ENCODE measurements at places on chromosomes 5 and 9.

DNA sequence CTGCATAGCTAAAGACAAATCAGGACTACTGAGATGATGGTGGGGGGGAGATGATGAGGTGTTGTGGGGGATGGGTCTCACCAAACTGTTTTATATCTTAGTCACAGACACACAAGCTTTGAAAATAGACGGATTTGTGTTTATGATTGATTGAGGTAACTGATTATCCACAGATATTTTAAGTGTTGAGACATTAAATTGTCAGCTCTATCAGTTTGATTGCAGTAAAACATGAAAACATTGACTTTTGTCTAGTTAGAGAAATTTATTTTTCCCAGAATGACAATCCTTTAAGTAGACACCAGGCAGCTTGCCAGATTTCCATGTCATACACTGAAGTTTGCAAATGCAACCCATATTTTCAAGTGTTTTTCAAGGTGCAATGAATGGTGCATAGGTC, 149.8 kb downstream of the NR2F1-AS1 start:
- DNase-seq: no peak

- DNase-seq: no peak
These were observed 75.1 kb upstream of the ADCY2 start for GRCh38 chr5:7320701-7321301.

- no peak for DNase-seq
These were observed 124.7 kb downstream of the ALDH1A1 start for GRCh38 chr9:72827950-72828731.

DNA sequence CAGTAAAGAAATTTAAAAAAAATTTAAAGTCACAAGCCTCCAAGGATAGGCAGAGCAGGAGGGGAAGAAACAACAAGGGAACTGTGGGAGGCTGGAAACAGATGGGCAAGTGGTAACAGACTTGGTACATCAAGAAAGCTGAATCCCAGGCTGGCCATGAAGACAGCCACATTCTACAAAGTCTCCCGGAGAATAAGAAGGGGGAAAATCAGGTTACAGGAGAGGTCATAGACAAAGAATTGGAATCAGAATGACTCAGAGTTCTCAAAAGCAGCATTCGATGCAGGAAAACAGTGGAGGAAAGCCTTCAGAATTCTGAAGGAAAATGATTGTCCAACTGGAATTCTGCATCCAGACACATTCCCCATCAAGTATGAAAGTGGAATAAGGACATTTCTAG, 129.7 kb downstream of the ADAMTS2 start:
- no peak for DNase-seq

- DNase-seq: no peak
These were observed 11.9 kb downstream of the TRMO start for GRCh38 chr9:97910357-97910756.

DNA sequence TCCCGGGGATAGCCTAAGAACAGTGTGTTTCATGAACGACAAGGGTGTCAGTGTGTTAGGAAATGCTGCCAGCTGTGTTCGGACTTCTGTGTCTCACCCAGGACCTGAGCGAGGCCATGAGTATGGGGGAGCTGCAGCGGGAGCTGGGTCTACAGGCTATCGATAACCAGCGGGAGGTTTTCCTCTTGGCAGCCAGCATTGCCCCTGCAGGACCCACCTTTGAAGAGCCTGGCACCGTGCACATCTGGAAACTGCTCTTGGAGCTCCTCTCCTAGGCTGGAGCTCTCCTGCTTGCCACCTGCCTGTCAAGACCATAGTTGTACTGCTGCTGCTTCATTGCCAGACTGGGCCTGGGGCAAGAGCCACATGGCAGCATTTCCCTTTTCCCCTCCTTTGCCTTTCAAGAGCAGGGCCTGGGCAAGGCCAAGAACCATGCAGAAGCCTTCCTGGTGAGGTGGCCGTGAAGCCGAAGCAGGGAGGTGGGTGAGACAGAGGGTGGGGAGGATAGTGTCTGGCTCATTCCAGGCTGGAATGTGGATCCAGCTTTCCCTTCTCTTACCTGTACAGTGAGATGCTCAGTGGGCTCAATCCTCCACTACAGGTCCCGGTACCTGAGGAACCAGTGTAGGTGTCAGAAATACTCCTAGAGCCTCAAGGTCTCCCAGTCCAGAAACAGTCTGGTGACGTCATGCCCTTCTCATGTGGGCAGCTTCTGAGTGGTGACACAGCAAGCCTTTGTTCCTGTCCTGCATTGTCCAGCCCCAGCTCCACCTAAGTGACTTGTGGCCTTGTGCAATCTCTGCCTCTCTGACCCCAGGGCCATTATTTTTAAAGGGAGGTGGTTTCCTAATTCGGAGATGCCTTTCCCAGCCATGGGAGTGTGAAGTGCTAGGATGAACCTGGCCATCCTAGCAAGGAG, 6.6 kb downstream of the ARL10 start:
- no peak for DNase-seq

DNA sequence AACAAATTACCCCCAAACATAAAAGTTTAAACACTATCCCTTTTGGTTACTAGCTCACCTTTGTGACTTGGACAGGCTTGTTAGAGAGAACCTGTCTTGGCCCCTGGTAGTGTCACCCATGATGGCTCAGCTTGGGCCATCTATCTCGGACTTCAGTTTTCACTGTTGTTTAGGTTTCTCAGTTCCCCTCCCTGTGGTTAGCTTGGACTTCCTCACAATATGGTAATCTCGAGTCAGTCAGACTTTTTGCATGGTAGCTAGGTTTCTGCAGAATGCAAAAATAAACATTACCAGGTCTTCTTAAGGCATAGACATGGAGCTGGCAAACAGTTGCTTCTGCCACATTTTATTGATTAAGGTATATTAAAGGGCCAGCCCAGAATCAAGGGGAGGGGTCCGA, 324.3 kb upstream of the RORB start:
- DNase-seq: no peak

GRCh38 chr9:15211160-15211814, 95.7 kb downstream of the TTC39B start:
- peak; percentile 87 for DNase-seq

- peak; percentile 29 for DNase-seq
These were observed 54.5 kb upstream of the EQTN start for GRCh38 chr9:27351438-27351837.

DNA sequence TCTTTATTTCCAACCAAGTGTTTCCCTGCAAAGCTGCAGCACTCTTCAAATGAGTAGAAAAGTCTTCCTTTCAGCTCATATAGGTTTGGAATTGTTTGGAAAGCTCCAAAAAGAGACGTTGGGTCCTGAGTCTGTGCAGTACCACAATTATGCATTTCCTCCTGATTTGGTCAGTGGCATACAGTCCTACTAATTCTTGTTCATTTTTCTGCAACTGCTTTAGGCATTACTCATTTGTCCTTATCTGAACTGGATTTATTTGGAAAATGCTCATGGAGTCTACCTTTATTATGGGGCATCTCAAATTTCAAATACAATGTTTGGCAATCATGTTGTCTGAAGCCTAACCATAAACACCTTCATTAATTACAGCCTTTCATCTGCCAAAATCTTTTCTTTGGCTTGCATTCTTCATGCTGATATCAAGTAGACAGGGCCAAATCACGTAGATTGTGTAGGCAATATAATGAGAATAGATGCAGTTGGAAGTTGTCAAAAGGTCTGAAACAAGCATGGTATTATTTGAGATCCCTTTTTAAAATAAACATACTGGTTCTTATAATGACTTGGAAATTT, 232.8 kb downstream of the TLE1 start:
- no peak for DNase-seq

DNA sequence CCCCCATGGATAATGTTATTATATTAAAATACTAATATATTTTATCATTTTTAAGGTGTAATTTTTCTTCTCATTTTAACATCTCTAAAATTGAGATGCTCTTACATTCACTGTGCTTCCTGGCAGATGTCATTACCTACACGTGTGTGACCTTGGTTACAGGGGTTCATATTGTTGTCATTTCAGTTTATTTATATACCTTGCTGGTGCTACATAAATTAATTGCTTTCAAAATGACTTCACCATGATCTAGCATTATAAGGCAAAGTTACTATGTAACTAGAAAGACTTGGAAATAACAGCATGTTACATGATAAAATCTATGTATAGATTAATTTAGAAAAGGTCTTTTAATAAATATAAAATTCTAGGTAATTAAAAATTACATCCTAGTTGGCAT, 60.9 kb downstream of the ARHGEF28 start:
- no peak for DNase-seq

GRCh38 chr9:129328355-129329042, 150.4 kb upstream of the IER5L start:
- DNase-seq: no peak

DNA sequence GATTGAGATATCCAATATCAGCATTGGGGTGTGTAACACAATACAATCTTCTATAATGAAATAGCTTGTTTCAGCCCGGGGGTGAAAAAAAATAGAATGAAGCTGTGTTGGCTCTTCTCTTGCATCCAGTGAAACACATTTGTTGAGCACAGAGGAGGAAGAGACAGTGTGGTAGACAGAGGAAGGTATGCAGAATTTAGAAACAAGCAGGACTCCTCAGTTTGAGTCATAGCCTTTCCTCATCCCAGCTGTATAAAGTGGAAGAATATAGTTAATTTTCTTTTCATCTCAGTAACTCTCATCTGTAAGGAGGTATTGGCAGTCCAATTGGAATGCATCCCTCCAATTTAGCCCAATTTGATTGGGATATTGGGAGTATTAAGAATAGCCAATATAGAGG, 302.2 kb upstream of the VLDLR start:
- DNase-seq: no peak

DNA sequence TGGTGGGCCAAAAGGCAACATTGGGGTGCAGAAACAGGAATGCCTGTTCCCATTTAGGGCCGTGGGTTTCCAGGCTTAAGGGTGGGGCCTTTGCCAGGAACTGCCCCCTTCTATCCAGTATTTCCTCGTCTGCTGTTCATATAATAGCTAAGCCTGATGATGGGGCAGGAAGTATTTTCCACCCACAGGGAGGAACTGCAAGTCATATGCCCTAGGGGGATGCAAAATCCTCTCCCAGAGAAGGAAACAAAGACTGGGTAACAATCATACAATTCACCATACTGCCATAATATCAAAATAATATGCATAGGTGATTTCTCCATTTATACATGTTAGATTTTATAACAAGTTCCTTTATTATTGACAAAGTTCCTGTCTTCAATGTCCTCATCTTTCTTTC, 20.5 kb upstream of the RPS23 start:
- no peak for DNase-seq

- DNase-seq: no peak
These were observed 284.5 kb downstream of the SH3GL2 start for GRCh38 chr9:17863213-17863883.

DNA sequence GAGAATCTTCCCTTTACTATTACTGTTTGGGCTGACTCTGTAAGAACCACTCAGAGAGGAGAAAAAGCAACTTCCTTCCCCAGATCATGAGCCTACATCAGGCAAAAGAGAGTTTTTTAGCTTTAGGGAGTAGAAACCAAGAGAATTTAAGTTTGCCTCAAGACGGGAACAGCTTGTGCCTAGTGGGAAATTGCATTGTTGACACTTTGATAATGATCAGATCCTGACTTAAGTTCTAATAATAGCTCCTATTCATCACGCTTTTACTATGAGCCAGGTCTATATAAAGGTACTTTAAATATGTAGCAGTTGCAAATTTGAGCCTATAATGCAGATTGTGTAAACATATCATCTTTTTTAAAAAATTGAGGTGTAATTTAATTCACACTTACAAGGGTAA, 298.2 kb downstream of the MAN2A1 start:
- DNase-seq: no peak

DNA sequence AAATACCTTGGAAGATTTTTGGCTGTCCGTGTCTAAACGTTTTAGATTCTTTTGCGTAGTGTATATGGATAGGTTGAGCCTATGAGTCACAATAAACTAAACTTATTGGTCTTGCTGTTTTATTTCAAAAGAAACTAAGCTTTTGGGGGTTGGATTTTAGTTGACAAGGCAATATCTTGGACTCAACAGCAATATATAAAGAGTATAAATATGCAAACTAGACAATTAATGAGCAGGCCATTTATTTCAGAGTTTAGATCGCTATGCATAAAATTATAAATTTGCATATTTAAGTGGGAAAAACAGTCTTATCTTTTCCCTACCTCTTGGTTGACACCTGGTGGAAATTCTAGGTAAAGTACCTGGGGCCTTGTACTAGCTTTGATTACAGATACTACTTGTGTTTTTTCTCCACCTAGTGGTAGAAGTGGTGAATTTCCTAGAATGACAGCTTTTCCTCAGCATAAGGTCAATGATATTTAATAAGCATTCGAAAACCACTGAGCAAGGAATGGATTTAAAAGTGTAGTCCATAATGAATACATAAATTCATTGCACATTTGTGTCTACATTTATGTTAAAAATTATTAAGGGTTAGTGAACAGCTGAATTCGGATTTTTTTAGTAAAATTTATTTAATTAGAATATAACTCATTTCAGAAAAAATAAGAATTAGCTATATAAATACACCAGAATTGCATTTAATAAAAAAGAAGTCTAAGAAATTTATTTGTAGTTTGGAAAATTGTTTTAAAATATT, 1.7 kb upstream of the ARRDC3 start:
- DNase-seq: peak; percentile 95

GRCh38 chr9:135073081-135073740, 14.3 kb upstream of the OLFM1 start:
- DNase-seq: no peak

DNA sequence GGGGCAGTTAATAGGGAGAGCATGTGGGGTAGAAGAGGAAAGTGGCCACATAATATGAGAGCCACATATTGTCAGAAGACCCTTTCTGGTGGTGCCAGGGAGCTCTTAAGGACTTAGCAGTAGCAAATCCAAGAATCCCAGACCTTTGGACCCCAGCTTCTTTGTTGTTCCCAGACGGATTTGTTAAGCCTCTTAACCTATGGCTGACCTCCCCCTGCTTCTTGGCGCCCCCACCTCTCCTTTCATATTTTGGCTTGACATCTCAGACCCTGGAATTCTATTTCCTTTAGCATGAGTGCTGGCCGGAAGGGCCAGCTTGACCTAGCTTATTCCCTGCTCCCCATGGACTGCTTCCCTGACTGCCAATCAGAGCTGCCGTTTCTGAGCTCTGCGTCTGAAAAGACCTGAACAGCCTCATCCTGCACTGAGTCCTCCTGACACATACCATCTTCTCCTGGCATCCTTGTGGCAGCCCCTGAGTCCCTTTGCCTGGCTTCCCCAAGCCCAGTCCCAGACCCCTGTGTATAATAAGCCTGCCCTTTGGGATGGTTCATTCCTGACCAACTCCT, 116.3 kb downstream of the PRKACG start:
- peak; percentile 18 for DNase-seq

- DNase-seq: no peak
These were observed 153.9 kb downstream of the PRELID2 start for GRCh38 chr5:145681216-145681615.

GRCh38 chr9:89706731-89707191, 101.9 kb downstream of the GADD45G start:
- DNase-seq: no peak

DNA sequence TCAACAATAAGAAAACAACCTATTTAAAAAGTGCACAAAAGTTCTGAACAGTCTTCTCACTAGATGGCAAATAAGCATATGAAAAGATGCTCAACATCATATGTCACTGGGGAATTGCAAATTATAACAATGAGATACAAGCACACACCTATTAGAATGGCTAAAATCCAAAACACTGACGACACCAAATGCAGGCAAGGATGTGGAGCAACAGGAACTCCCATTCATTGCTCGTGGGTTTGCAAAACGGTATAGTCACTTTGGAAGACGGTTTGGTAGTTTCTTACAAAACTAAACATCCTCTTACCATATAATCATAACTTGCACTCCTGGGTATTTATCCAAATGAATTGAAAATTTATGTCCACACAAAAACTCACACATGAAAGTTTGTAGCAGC, 100.9 kb upstream of the TBC1D2 start:
- no peak for DNase-seq

Measured in G401 (cell line).